ENCODE measurements at places on chromosomes 13 and 19.
A peak's percentile ranks its signal among the peaks of the same experiment; 100 is the strongest.

DNA sequence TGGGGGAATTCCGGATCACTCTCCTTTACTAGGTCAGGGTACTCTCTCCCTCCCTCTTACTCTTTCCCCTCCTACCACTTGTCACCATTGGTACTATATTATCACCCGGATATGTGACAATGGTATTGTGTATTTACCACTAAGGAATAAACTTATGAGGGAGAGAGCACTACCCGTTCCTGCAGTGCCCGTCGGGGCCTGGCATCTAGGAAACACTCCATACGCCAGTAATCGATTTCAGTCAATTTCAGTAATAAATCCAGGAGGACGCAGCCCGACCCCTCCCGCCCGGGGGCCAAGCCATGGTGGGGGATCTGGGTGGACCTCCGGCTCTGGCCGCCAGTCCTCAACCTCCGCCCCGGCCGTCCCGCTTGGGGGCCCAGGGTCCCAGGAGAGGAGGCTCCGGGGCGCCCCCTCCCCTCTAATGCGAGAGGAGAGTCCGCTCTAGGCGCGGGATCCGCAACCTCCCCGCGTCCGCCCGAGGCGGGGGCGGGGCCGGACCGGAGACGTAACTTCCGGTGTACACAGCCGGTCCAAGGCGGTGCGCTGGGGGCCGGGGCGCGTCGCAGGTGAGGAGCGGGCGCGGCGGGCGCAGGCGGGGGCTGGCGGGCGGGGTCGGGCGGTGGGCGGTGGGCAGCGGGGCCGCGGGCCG, at the start of gene GARRE1:
Gene GARRE1 (plus strand): TSS at position 509 of the 652 bp plus-strand sequence. CDS start 45,920 bp downstream, outside the sequence.
- peak; percentile 82 for DNase-seq

DNA sequence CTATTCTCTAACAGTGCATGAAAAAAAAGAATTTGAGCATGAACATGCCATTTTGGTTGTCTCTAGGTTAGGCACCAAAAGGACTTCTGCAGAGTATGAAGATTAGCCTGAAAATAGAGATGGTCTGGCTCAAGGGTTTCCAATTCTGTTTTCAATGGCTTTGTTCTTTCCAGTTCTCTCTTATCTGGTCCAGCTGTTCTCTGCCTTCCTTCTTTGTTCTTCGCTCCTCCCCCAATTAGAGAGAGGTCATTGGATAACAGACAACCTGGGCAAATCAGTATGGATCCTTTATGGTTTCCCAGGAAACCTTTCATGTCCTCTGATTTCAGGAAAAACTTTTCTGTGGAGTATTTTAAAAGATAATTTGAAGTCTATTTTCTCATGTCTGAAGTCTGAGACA, 623.4 kb downstream of the PCDH17 start:
- DNase-seq = no peak

GRCh38 chr19:31057476-31057875, 291.8 kb downstream of the TSHZ3 start:
- no peak for DNase-seq

GRCh38 chr19:44596428-44597130, 16.8 kb upstream of the IGSF23 start:
- no peak for DNase-seq

- DNase-seq = no peak
Measured at GRCh38 chr19:23070353-23071146, 46.3 kb upstream of the ZNF730 start.

- no peak for DNase-seq
Measured at GRCh38 chr13:108003626-108004025, 211.7 kb downstream of the LIG4 start.

GRCh38 chr19:19490214-19490968, 25.0 kb downstream of the TSSK6 start:
- peak; percentile 82 for DNase-seq

DNA sequence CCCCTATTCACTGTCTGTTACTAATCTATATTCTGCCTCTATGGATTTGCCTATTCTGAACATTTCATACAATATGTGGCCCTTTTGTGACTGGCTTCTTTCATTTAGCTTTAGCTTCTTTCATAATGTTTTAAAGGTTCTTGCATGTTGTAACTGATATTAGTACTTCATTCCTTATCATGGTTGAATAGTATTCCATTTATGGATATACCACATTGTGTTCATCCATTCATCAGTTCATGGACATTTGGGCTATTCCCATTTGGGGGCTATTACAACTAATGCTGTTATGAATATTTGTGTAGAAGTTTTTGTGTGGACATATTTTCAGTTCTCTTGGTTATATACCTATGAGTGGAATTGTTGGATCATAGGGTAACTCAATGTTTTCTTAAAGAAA, 44.4 kb upstream of the TDRD3 start:
- no peak for DNase-seq

DNA sequence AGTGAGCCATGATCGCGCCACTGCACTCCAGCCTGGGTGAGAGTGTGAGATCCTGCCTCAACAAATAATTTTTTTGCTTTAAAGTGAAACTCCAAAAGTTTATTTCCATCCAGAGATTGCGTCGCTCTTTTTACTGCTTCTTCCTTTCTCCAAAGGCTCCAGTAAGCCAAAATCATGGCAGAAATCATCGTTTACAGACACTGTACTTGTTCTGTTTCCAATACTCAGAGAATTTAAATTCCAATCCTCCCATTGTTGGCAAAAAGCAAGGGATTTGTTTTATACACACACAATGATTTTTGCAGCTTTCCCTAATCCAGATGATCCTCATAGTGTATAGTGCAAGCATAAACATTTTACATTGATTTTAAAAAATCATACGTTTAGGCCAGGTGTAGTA, 15.3 kb downstream of the FBXO27 start:
- no peak for DNase-seq

- no peak for DNase-seq
Measured at GRCh38 chr13:47288546-47288945, 391.7 kb upstream of the HTR2A start.

DNA sequence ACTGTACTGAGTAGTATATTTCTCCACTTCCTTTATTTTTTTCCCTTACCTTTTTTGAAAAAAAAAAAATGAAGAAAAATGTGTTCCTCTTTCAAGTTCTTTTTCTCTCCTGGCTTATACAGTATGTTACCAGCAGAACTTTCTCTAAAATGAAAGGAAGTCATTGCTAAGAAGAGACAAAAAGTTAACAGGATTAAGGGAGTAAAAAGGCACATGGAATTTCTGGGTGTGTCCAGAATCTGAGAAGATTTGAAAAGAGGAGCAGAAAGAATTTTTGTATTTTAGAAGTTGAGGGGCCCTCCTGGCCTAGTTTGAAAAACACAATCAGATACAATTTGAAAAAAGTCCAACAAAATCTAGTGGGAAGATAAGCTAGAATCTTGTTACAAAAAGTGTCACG, 21.0 kb upstream of the TRIM13 start:
- DNase-seq = no peak

DNA sequence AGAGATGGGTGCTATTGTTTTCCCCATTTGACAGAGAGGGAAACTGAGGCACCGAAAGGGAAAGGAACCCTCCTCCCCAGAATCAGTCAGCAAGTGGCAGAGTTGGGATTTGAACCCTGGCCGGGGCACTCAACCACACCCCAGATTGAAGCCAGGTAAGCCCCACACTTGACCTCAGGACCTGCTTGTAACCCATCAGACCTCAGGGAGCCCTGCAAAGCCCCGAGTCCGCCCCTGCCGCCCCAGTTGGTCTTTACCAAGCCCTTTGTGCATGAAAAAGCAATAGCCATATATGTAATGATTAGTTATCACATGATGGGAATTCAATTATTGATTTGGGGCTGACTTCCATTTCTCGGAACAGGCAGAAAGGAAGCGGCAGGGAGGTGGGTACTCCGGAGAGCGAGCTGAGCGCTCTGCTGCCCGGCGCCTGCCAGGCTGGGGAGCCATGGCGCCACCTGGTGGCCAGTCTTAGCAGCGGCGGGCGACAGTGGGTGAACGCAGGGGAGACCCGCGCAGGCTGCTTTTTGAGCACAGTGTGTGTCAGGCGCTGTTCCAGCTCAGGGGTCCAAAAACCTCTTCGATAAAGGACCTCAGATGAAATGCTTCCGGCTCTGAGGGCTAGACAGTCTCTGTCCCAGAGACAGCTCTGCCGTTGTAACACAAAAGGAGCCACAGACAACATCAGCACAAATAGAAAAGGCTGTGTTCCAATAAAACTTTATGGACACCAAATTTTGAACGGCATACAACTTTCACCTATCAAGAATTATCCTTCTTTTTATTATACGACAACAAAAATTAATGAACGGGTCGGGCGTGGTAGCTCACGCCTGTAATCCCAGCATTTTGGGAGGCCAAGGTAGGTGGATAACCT, 82.9 kb upstream of the CACNA1A start:
- DNase-seq = peak; percentile 76

GRCh38 chr19:14383661-14384555, 2.7 kb downstream of the ADGRE5 start:
- DNase-seq = peak; percentile 55

GRCh38 chr13:26601669-26602068, 44.2 kb downstream of the WASF3 start:
- DNase-seq = no peak

DNA sequence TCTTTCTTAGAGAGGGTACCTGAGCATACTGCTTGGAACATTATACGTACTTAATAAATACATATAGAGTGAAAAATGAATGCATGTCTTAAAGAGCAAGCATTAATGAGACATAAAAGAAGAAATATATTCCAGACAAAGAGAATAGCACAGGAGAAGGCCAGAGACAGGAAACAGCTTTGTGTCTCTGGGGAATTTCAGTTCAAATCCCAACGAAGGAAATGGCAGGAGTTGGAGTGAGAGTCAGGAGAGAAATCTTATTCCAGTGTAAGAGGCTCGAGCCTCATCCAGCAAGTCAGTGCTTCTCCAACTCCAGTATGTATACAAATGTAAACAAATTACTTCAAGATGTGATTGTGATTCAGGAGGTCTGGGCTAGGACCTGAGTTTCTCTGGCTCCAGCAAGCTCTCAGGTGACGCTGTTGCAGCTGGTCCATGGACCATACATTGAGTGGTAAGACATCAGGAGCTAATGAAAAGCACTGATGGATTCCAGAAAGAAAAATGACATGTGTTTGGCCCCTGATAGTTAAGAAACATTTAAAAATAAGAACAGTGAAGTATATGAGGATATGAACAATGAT, 108.2 kb downstream of the RAP2A start:
- DNase-seq = no peak

DNA sequence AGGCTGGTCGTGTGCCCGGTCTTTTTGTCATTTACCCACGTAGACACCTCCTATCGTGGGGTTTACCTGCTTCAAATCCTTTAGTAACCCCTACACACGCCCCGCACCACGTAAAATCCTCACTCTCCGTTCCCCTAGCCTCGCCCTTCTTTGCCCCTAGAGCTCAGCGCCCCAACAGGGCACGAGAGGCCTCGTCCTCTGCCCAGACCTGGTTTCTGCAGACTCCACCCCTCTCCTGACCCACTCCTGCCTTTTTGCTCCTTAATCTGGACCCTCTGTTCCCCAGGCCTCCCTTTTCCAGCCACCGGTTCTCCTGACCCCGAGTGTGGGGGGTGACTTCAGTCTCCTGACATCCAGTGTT, 412 bp downstream of the ZNF528 start:
- no peak for DNase-seq

GRCh38 chr19:56360841-56361240, 32.5 kb downstream of the ZNF582 start:
- no peak for DNase-seq

- no peak for DNase-seq
Measured at GRCh38 chr13:64074971-64075474, 2659.4 kb upstream of the PCDH20 start.

GRCh38 chr13:50909605-50910484, at the start of gene RNASEH2B:
Gene RNASEH2B, plus strand, starts transcription at chr13:50909791. Its CDS starts 286 bp downstream, at chr13:50910077.
- peak; percentile 60 for DNase-seq

GRCh38 chr13:46168783-46169182, 13.2 kb downstream of the LCP1 start:
- no peak for DNase-seq

DNA sequence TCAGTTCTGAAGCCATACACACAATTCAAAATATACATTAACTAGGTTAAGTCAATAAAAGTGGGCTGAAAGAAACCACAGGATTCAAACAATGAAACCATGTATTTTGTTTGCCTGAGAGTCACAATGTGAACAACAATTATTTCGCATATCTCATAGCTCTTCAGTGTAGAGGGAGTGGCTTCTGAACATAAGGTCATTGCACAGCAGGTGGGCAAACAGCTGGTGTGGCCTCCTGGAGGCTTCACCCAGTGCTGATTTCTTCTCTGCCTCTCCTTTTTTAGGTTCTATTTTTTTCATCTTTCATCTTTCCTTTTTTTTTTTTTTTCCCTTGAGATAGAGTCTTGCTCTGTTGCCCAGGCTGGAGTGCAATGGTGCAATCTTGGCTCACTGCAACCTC, 40.4 kb upstream of the ZNF254 start:
- no peak for DNase-seq

- no peak for DNase-seq
Measured at GRCh38 chr13:45103449-45103848, 16.9 kb upstream of the GTF2F2 start.

DNA sequence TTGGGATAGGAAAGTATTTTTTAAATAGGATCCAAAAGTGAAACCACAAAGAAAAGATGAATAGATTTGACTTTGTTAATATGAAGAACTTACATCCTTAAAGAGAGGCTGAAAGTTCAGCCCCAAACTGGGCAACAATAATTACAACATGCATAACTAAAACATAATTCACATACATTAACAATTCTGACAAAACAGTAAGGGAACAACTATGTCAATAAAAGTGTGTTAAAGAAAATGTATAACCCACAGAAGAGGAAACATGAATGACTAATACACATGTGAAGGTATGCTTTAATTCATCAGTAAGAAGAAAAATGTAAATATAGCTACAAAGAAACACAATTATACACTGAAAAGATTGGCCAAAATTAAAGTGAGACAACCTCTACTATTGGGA, 1597.6 kb upstream of the MIR17HG start:
- DNase-seq = no peak

DNA sequence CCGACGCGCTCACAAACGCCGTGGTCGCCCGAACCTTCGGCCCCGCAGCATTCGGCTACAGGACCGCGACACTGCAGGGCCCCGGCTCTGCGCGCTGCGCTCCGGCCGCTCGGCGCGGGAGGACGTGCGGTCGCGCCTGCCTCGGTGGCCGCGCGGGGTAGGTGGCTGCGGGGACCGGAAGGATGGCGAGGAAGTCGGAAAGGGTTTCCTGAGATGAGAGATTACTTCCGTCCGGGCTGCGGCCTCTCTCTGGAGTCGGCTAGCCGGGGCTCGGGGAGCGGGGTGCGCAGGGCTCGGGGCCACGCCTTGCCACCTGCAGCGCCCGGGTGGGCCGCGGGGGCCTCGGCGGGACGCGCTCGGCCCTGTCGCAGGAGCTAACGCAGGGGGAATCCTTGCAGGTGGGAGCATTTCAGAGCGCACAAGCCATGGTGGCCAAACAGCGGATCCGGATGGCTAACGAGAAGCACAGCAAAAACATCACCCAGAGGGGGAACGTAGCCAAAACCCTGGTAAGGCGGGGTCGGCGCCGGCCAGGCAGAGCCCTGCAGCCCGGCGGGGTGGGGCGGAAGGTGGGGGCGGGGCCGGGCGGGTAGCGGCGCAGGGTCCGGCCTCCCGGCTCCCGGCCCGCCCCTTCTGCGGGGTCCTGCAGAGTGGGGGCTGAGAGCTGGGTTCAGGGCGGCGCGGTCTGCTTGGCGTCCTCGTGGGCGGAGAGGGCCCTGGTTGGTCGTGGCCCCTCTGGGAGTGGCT, at the start of gene SERP2:
Gene SERP2 (plus strand): TSS at position 224 of the 747 bp plus-strand sequence. CDS start 202 bp downstream, at position 426.
- DNase-seq = no peak

- DNase-seq = no peak
Measured at GRCh38 chr19:45138303-45138751, 22.5 kb downstream of the NKPD1 start.
